ENCODE measurements at places on chromosomes 4 and X.
A peak's percentile ranks its signal among the peaks of the same experiment; 100 is the strongest.

DNA sequence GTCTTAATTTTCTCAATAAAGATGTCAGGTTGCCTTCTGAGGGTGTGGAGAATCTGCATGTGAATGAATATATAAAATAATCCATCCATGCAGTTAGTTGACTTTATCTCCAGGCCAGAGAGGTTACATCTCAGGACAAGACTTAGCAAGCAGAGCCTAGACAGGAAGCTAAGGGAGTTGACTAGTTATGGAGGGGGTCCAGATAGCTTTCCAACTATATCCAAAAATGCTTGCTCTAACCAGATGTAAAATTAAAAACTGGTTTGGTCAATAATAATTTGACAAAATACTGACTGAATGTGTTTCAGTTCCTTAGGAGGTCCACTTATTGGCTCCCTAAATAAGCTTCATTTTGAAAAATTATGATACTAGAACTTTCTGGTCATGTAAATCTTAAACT lies 101.4 kb downstream of the PAPSS1 start:
- no peak for DNase-seq

DNA sequence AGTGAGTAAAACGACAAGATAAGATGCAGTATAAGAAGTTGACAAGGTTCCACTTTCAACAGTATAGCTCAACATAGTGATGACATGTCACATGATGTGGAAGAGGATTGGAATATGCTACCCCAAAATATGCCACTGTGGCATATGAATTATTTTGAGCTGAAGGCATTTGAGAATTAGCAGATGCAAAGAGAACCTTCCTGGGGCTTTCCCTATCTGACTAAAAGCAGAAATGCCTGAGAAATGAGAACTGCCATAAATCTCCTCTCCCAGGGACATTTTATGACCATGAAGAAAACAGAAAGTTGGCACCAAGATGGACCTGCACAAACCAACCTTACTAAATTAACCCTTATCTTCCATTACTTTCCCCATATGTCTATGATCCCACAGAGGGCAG lies 24.8 kb downstream of the CDKN2AIP start:
- no peak for DNase-seq

DNA sequence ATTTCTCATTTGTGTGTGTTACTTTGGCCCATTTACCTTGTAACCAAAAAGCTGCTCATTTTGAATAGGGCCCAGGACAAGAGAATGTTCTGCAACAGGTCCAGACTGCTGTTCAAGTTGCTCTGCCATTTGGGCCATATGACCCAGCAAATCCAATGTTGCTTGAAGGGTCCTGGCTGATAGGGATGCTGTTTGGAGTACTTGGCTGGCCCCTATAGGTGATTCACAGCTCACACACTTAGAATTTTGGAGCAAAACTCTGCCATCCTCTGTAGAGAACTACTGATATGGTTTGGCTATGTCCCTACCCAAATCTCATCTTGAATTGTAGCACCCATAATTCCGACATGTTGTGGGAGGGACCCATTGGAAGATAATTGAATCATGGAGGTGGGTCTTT lies 131.5 kb downstream of the AASDH start:
- no peak for DNase-seq

GRCh38 chr4:108109997-108110416 lies 58.7 kb downstream of the LEF1 start:
- DNase-seq = no peak

DNA sequence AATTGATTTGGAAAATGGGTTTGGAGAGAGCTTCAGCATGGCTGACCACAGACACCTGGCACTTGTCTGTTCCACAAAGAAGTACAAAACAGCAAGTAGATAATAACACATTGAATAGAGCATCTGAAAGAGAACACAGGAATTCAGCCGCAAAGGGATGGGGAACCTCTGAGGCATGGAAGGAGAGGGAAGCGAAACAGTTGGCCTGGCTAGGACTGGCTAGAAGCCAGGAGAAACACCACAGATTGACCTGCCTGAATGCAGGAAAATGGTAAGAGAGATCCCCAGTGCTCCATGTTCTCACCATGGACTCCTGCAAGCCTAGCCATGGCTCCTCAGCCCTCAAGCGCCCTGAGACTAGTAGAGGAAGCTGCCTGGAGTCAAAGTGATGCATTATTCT lies 169.7 kb upstream of the SH3RF1 start:
- no peak for DNase-seq

- DNase-seq = no peak
These were observed 17.3 kb upstream of the TMEM185A start for GRCh38 chrX:149648932-149649331.

- no peak for DNase-seq
These were observed 123.6 kb upstream of the LIMCH1 start for GRCh38 chr4:41414412-41414779.

GRCh38 chr4:86741846-86742245 lies 107.3 kb downstream of the SLC10A6 start:
- no peak for DNase-seq

GRCh38 chrX:51407520-51408409 lies 75.1 kb downstream of the NUDT10 start:
- DNase-seq = no peak

GRCh38 chr4:83240379-83240875 lies 44.2 kb downstream of the COQ2 start:
- DNase-seq = no peak

DNA sequence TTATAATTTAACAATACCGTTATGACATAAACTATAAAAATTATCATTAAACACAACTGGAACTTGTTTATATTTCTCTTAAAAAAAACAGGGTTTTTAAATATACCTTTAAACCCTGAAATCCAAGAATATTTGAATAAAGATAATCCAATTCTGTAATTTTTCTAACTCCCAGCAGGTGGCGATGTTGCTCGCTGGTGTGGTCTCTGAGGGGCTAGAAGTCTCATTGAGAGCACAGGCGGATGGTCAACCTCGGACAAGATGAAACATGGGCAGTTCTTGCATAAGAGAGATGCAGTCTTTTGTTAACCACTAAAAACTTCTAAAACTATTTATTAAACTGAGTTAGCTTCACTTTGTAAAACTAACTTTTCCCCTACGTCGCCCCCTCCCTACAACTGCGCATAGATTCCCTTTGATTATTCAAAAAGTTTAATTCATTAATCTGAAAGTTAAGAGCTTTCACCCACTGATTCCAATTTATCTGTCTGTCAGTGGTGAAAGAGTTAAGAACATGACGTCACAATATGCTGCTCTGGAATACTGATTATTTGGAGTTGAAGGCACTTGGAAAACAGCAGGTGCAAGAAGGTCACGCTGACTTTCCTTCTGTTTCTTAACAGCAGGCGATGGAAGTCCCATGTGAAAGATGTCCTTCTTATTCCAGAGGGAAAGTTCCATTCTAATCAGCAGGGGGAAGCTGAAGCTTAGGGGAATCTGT lies 29.5 kb downstream of the DMP1 start:
- peak; percentile 35 for DNase-seq

GRCh38 chr4:109077505-109077904 lies 225.0 kb downstream of the COL25A1 start:
- no peak for DNase-seq

DNA sequence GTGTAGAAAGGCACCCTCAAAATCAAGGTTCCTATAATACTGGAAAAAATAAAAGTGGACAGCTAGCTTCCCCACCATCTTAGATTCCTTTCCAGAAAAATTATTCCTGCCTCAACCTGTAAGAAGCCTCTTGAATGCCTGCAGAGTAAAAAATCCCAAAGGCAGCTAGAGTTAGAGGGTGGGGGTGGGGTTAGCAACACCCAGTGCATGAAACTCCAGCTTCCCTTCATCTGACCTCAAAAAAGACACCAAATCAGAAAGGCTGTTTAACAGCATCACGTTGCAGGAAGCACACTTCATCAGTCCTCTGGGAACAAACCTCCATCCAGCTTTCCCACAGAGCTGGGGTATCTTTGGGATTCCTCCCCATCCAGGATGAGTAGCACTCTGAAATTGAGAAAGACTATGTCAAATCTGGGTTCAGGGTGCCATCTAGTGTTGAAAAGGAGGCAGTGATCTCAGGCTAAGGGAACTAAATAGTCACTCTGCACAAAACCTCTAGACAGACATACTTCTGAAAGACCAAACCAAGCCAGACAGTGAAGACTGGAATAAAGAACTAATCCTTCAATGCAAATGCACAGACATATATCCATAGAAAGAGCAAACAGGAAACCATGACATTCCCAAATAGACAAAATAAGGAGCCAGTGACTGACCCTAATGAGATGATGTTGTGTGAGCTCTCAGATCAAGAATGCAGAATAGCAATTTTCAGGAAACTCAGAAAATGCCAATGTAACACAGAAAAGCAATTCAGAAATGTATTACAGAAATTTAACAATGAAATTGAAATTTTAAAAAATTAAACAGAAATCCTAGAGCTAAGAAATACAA lies 97.9 kb downstream of the ARHGEF9 start:
- DNase-seq = peak; percentile 35

- DNase-seq = no peak
These were observed 236.4 kb downstream of the DHRSX start for GRCh38 chrX:2264179-2265030.

- DNase-seq = no peak
These were observed 95.3 kb downstream of the AREG start for GRCh38 chr4:74540193-74540592.

GRCh38 chr4:94700298-94700697 lies 57.5 kb upstream of the BMPR1B start:
- peak; percentile 6 for DNase-seq

- DNase-seq = no peak
These were observed 111.4 kb downstream of the ATXN3L start for GRCh38 chrX:13208281-13208935.

- no peak for DNase-seq
These were observed 6.5 kb downstream of the TMEM150C start for GRCh38 chr4:82555276-82555675.

DNA sequence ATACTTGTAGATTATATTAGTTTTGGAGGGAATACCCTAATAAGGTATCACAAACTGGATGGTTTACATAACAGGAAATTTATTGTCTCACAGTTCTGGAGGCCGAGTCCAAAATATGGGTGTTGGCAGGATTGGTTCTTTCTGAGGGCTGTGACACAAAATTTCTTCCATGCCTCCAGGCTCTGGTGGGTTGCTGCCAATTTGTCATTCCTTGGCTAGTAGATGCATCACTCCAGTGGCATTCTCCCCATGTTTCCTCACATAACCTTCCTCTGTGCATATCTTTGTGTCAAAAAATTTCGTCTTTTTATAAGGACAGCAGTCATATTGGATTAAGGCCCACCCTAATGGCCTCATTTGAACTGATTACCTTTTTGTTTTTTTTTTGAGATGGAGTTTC lies 49.3 kb downstream of the APELA start:
- no peak for DNase-seq

GRCh38 chr4:28548594-28548993 lies 1688.0 kb downstream of the STIM2 start:
- DNase-seq = no peak

- DNase-seq = no peak
These were observed 79.9 kb upstream of the MAP3K15 start for GRCh38 chrX:19595043-19595677.

DNA sequence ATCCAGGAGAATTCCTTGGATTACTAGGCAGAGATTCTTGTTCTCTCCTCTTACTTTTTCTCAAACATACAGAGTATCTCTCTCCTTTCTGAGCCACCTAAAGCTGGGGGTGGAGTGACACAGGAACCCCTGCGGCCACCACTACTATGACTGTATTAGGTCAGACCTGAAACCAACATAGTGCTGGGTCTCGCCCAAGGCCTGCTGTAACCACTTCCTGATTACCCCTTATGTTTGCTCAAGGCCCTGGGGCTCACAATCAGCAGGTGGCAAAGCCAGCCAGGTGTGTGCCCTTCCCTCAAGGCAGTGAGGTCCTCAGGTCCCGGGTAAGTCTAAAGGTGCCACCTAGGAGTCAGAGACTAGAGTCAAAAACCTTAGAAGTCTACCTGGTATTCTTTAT lies 166.4 kb downstream of the PARM1 start:
- no peak for DNase-seq

GRCh38 chrX:40097141-40097503 lies 636 bp downstream of the BCOR start:
- no peak for DNase-seq

DNA sequence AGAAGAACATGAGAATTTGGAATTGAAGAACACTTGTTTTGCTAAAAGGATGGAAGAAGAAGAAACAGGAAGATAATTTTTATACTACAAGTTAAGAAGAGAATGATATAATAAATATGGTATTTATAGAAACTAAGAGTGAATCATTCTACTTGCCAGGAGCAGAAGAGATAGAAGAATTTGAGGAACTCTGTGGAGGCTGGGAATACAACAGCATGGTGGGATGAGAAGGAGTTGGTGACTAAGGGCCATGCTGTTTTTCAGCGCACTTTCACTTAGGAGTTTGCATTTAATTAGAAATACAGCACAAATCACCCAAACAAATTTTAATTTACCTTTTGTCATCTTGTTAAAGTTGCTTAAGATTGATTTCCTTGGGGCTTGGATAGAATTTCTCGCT lies 20.5 kb downstream of the HADH start:
- no peak for DNase-seq

- no peak for DNase-seq
These were observed 5.4 kb downstream of the SLC25A6 start for GRCh38 chrX:1386338-1387127.

DNA sequence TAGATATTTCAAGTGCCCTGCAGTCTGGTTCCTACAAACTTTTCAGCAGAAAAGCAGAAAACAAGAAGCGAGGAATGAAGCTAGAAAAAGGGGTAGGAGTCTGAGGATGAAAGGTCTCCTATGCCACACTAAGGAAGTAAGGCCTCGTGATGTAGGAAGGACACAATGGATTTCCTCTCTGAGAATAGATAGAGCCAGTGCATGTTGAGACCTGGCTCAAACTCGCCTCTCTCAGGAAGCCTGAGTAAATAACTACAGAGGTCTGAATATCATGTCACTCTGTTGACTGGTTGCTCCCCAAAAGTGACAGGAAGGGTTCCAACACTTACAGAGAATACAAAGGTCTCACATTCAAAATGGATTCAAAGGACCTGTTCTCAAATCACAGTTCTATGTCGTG lies 93.3 kb downstream of the GRIA3 start:
- no peak for DNase-seq

GRCh38 chr4:87608229-87608628 lies at the start of gene DSPP:
TSS of gene DSPP (plus strand) at chr4:87608529. CDS start at chr4:87610909, 2,380 bp downstream.
- DNase-seq = no peak

GRCh38 chrX:8042304-8042703 lies 115.1 kb upstream of the PNPLA4 start:
- DNase-seq = peak; percentile 47

DNA sequence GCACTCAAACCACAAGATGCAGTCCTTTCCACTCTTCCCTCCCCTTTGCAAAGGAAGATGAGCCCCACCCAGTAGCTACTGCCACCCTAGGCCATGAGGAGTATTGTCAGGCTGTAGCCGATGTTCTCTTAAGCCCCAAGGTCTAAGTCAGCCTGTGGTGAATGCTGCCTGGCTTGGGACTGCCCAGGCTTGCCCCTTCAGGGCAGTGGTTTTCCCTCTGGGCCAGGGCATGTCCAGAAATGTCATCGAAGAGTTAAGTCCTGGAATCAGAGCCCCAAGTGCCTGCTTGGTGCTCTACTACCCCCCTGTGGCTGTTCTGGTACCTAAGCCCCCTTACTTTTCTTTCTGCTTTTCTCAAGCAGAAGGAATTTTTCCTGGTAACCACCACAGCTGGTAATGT lies 11.8 kb upstream of the PGK1 start:
- DNase-seq = no peak

- DNase-seq = peak; percentile 52
These were observed 49.6 kb downstream of the MAP7D2 start for GRCh38 chrX:20066968-20067708.

- peak; percentile 49 for DNase-seq
These were observed 109.6 kb upstream of the FTHL17 start for GRCh38 chrX:31181377-31182000.

GRCh38 chr4:89254847-89255246 lies 52.8 kb downstream of the GPRIN3 start:
- DNase-seq = no peak

All from NCI-H345 (cell line).